T-helper 2 cell treated with Interferon-gamma antibody and Interleukin-4, amounts not matched to agents 5 μg/mL and 100 μg/mL, for 36 hours (primary cell): ENCODE measurements at places on chromosomes 11 and 22.
A peak's percentile ranks its signal among the peaks of the same experiment; 100 is the strongest.

DNA sequence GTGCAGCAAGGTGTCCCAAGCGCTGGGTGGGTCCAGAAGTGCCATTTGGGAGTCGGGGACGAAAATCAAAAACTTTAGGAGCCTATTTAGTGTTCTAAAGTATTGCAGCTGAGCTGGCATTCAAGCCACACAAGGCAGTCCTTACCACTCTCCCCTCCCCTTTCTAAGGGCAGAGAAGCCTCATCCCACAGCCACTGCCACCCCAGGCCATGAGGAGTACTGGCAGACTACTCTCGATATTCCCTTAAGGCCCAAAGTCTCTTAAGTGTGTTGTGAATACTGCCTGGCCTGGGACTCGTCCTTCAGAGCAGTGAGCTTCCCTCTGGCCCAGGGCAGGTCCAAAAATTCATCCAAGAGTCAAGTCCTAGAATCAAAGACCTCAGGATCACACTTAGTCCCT lies 7.8 kb downstream of the FANCF start:
- no peak for DNase-seq

DNA sequence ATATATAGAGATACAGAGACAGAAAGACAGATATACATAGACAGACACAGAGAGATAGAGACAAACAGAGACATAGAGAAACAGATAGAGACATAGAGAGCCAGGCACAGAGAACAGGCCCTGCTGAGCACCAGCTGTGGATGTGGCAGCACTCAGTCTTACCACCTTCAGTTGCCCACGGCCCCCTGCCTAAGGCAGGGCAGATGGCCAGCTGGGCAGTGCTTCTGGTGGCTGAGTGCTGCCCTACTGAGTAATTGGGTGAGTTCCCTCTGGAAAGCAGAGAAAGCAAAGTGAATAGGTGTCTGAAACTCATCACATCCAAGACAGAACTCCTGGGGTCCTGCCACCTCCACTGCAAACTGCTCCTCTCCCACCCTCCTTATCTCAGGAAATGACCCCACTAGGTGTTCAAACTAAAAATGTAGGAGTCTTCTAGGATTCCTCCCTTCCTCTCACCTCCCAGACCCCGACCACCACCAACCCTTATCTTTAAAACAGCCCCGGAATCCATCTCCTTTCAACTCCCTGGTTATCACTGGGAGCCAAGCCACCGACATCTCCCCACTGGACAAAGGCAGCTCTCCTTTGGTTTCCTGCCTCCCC lies 27.2 kb downstream of the SYN3 start:
- DNase-seq, result no peak

DNA sequence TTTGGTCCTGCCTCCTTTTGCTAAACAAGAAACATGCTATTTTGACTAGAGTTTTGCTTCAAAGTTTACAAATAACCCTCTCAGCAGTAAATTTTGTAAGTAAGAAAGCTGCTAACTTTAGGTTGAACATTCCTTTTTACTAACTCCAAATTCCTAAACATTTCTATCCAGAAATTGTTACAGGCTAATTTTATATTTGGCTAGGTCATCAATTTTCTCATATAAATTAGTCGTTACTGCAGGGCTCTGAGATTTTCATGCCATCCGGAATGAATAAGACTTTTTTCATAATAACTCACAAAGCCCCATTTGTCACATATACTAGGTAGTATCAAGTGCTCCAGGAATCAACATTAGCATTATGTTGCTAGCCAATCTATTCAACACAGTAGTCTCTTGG lies 143.1 kb downstream of the METTL15 start:
- no peak for DNase-seq

DNA sequence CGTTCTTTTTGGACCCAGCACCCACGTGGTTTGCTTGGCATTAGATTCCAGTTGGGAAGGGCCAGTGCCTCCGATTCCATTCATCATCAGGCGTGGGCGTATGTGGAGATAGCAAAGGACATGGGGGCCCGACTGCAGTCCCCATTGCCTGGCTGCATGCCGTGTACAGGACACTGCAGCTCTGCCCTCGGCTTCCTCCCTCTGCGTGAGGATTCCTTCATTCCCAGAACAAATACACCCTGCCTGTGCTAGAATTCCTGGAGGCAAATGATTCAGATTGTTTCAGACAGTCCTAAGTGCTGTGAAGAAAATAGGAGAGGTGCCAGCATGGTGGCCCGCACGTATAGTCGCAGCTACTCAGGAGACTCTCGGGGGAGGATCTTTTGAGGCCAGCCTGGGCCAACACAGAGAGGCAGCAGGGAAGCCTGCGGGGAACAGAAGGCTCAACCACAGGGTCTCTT lies 15.4 kb downstream of the DERL3 start:
- DNase-seq, result no peak

DNA sequence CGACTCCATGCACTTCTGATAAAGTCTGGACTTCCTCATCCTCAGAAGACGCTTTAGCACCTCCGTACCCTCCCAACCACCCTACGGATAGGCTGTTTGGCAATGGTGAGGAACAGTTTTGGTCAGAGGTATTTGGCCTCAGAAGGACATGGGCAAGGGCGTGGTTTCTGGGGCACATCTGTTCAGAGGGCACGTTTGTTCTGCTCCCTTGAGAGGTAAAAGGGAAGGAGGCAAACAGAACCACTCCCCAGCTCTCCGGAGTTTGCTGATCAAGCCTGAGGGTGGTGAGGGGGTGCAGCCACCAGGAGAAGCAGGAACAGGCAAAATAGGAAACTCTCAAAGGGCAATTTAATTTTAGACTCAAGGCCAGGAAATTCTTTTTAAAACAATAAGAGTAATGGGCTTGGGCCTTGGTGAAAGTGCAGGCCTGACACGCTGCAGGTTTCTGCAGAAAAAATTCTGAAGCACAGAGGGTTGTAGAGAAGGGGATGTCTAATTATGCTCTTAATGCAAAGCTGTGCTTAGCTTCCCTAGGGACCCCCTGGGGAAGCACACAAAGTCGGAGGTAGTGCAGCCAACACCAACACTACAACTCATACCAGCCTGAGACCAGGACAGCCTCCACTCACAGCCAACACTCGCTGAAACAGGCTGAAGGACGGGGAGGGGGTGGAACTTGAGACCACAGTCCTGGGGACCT lies 23.3 kb downstream of the ETS1 start:
- no peak for DNase-seq

DNA sequence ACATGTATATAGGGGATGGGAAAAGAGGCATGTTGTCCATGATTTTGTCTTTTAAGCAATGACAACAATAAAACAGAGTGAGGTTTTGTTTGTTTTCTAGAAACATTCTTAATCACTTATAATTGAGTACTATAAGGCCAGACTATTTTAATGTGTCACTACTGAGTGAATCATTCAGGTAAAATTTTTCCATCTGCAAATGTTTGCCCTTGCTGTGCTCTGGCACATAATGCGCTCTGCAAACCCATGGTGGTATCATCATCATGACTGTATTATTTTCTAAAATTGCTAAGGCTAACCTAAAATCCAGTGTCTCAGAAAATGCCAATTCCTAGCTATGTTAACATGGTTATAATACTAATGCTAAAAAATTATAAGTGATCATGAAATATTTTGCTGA lies 261.2 kb downstream of the CADM1 start:
- DNase-seq, result no peak

DNA sequence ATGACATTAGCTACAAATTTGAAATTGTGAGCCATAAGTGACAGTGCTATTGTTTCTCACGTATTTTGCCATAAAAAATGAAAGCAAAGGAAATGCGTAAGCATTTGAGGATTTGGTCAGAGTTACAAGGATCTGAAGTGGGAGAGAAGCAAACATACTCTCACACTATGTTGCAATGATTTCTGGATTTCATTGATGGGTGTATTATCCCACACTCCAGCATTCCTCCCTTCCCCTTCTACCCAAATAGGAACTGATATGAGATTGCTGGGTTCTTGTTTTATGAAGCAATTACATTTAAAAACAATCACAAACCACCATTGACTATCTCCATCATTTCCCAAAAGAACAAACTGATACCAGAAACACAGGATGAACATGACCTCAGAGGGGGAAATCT lies 314.0 kb upstream of the CTSC start:
- no peak for DNase-seq

DNA sequence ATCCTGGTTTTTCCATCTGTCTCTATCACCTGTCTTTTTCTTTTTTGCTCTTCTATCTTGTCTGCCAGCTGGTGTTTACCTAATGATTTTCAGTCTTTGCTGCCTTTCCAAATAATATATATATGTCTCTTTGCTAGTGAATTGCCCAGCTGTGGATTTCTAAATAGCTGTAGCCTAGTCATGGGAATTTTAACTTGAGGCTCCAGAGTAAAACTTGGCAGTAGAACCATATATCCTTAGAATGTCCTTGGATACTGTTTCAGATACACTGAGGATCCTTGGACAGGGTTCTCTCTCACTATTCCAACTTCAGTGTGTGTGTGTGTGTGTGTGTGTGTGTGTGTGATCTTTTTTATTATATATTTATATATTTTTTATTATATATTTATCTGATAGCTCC lies 2285.3 kb downstream of the LRRC4C start:
- DNase-seq, result no peak

DNA sequence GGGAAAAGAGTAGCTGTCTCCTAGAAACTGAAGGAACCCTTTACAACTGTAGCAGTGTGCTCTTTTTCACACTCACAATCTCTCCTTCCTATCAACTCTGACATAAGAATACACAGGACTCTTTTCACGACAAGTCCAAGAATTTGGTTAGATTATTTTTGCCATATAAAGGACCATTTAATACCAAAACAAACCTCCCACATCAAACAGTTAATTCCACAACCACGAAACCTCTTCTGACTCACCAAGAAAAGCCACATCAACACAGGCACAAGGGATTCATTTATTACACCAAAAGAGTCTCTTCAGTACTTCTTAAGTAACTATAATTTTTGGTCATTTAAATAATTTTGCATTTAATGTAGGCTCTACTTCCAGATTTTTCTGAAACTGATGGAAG lies 222.6 kb upstream of the PITPNB start:
- no peak for DNase-seq

DNA sequence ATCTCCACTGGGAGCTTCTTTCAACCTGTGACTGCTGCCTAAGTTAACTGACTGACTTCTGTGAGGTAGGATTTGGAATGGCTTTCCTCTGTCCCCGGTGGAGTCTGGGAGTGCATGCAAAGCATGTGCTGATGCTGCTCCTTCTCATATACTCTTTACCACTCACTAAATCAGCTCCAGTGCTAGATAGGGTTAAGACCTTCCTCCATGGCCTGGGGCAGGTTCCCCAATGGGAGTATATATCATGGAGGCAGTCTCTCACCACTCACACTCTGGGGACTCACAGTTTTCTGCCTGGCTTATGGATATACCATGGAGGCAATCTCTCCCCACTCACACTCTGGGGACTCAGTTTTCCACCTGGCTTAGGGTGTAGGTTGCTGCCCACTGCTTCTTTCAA lies 10.1 kb upstream of the FANCF start:
- DNase-seq, result no peak

DNA sequence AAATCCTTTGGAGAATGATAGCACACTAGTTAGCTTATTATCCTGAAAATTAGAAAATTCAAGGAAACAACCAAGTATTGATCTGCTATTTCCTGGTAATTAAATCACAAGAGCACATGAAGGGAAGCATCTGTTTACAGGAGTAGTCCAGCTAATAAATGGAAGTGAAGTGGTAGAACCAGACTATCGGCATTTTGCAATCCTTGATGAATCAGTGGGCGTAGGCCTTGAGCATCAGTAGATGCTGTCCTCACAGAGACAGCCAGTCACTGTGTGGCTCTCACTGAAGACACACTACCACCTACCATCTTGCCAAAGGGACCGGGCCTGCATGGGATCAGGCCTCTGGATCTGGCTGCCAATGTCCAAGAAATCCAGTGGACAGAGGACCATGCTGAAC lies 69.8 kb downstream of the FBLN1 start:
- no peak for DNase-seq

GRCh38 chr11:19121646-19122045 lies 4.7 kb downstream of the ZDHHC13 start:
- no peak for DNase-seq

DNA sequence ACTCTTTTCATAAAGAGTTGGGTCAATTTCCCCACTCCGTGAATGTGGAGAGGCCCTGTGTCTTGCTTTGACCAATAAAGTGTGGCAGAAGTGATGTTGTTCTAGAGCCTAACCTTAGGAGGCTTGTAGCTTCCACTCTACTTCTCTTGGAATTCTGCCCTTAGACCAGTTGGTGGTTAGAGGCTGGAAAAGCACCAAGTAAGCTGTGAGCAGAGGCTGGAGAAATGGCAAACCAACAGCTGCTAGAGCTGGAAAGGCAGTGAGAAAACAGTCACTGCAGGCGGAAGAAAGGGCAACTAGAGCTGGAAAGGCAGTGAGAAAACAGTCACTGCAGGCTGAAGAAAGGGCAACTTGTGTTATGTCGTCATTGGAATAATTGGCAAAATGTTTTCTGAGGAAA lies 29.8 kb upstream of the MSANTD2 start:
- DNase-seq, result no peak

DNA sequence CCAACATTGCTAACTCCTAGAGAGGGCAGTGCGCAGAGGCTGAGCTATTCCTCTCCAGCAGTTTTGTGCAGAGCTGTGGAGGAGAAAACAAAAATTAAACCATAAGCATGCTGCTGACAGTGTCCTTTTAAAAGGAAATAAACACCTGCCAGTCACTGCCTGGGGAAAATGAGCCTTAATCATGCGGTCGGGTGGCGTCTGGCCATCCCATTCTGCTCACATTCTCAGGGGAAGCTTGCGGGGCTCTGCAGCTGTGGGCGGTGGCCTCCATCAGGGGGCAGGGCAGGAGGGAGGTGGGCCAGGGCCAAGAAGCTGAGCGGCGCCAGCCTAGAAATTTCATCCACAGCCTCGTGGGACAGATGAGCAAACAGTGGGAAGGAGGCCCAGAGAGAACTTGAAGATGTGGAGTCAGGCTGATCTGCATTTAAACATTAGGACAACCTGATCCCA lies 71.0 kb upstream of the TP53I11 start:
- DNase-seq, result no peak

- DNase-seq, result peak; percentile 75
Measured at GRCh38 chr11:3920148-3920852, 64.8 kb downstream of the STIM1 start.

GRCh38 chr11:32400670-32401369 lies 34.5 kb downstream of the WT1 start:
- DNase-seq, result no peak

DNA sequence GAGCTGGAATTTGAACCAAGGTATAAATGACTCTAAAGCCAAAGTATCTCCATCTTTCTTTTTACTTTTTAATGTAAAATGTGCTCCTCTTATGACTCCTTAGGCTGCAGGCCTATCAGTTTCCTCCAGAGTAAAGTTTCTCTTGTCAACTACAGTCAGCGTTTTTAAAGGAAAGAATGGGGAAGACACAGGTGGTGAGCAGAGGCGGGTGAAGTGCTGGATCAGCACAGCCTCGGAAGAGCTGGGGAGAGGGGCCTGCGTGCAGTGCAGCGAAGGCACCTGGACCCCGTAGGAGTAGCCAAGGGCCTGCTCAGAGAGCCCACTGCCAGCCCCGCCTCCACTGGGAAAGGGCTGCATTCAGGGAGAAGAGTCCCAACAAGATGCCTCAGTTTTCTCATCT lies 48.8 kb upstream of the ALX4 start:
- DNase-seq, result no peak
